Stimulated activated CD8-positive, alpha-beta memory T cell treated with anti-CD3 and anti-CD28 coated beads, Interleukin-4, amount 100 ng/mL, for 1 hour (primary cell): ENCODE measurements at places on chromosomes 16 and 17.

GRCh38 chr16:67236563-67237395, 9.8 kb downstream of the TMEM208 start:
- peak; percentile 30 for DNase-seq

GRCh38 chr16:50509521-50510341, 38.5 kb upstream of the NKD1 start:
- DNase-seq, result peak; percentile 3

- DNase-seq, result no peak
Measured at GRCh38 chr16:79165079-79165478, 435.5 kb downstream of the MAF start.

GRCh38 chr16:10652730-10653590, 41.8 kb downstream of the TEKT5 start:
- DNase-seq, result no peak

DNA sequence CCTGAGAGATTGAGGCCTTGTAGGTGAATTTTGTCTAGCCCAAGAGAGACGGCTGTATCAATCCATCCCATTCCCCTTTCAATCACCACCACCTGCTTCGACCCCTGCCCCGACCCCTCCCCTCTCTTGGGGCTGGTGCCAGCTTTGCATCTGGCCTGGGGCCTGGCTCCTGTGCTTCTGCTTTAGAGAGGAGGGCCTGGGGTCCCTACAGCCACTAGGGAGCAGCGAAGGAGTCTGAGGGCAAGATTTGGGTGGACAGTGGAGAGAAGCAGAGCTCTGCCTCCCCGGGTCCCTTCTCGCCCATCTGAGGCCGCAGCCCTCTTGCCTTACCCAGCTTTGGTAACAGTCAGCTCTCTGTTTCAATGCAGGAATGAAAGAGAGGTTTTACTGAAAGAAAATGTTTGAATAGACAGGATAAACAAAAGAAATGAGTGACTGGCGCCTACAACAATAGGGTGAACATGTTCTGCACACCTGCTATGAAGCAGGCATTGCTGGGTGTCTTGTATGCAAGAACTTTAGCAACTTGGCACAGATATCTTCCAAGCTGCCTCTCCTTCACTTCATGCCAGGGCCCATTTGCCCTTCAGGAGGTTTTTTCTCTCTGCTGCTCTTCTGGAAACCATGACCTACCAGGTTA, 57.4 kb downstream of the SLC47A1 start:
- DNase-seq, result no peak

- no peak for DNase-seq
Measured at GRCh38 chr17:42009170-42009569, 8.1 kb downstream of the DNAJC7 start.

DNA sequence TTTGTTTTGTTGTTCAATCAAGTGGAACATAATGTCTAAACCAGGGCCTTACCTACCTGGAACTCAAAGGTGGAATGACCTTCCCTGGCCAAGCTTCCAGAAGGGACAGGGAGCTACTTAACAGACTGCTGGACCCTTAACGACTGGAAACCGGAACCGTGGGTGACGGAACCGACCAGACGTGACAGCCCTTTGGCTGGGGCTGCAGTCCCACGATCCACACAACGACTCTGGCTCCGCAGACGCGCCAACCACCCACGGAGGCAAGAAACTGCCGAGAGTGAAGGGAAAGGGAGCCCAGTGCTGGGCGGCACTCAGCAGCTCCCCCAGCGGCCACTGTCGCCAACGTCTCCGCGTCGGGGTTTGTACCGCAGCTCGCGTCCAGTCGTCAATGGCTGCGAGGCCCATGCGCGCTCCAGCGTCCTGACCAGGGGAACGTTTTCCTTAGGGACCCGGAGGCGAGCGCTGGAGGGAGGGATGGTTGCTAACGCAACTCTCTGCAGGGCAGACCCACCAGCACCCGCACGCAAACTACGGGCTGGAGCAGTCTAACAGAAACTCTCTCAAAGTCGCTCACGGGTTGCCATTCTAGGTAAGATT, 5.5 kb upstream of the KIF22 start:
- DNase-seq, result no peak

GRCh38 chr17:15744074-15744676, 12.1 kb downstream of the TBC1D26 start:
- no peak for DNase-seq

DNA sequence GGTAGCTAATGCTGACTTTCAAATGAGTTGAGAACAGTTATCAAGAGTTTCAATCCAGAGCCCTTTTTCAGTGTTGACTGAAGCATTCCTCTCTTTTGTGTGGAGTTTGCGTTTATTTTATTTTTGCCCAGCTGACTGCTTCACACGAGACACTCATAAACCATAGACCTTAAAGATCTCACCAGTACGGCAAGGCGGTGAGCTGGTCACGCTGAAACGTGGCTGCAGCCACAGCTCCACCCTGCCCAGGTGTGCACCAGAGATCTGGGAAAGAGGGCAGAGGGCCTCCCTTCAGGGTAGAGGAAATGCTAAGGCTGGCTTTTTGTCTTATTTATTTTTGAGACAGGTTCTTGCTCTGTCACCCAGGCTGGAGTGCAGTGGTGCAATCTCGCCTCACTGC, 112.2 kb downstream of the AATF start:
- DNase-seq, result no peak

DNA sequence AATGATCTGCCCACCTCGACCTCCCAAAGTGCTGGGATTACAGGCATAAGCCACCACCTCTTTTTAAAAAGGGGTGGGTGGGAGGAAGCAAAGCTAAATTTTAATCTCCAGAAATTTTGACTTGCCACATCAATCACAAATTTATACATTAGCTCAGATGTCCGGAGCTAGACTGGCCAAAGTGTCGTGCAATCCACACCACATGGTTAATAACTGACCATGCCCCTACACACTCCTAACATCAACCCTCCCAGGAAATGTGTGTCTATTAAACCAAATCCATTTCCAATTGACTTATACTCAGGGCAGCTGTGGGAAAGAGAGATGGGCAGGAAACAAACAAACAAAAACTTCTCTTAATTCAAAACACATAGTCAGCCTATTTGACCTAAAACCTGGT, 29.9 kb downstream of the SMURF2 start:
- no peak for DNase-seq

DNA sequence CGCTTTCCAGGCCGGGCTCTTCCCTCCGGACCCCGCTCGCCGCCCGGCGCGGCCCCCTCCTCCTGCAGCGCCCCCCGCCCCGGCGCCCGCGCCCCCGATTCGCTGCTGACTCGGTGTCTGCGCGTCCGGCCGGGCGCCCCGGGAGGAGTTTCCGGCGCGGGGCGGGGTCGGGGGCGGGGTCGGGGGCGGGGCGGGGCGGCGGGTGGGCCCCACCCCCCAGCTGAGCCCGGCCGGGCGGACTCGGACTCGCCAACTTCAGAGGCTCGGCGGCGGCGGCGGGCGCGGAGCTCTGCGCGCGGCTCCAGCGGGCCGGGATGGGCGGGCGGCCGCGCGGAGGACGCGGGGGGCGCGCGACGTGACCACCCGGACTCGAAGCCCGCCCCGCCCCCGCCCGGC, at the start of gene METRNL:
TSS of gene METRNL (plus strand) at position 258 of the 396 bp plus-strand sequence. CDS start 207 bp downstream, outside the sequence.
- DNase-seq, result no peak

DNA sequence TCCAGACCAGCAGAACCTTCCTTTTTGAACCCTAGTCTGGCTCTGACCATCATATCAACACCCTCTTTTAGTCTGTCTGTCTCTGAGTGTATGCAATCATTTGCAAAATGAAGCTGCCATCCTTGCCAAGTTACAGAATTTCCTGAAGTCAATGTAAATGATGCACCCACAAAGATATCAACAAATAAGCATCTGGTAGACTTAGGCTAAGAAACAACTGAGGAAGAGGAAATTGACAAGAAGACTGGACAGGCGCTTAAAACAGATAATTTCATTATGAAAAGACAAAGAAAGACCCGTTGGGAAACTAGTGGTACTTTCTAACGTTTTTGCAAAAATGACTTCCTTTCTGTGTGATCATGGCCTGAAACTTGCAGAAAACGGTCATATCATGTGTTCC, 24.7 kb upstream of the CIITA start:
- DNase-seq, result no peak

- no peak for DNase-seq
Measured at GRCh38 chr16:26316683-26317464, 625.1 kb downstream of the HS3ST4 start.

GRCh38 chr17:73491648-73492047, 152.6 kb downstream of the SDK2 start:
- no peak for DNase-seq

DNA sequence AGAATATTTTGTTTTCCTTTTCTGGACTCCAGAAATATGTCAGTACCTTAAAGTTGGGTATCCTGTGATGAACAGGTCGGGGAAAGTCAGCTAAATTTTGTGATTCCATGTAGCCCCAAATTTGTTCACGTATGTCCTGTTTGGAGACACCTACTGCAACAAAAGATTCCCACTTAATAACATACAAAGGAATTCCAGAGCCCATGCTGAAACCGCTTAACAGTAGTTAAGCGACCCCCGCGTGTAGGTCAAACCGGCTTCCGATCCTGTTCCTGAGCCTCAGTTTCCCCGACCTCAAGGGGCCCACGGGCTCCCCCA, 477 bp downstream of the MTHFSD start:
- DNase-seq, result no peak

DNA sequence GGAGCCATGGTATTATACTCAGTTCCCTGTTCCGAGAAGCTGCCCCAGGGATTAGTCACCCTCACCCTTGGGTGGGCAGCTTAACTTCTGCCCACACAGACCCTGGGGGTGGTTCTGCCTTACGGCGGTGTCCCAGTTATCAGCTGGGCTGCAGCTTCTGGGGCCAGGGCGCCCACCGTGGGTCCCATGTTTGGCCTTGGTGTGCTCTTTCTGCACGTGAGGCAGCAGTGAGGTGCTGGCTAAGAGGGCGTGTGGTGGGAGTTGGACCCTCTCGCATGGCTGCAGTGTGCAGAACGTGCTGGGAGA, 46.7 kb downstream of the RAB11FIP3 start:
- no peak for DNase-seq

GRCh38 chr17:5629128-5629527, 44.8 kb upstream of the NLRP1 start:
- DNase-seq, result no peak

DNA sequence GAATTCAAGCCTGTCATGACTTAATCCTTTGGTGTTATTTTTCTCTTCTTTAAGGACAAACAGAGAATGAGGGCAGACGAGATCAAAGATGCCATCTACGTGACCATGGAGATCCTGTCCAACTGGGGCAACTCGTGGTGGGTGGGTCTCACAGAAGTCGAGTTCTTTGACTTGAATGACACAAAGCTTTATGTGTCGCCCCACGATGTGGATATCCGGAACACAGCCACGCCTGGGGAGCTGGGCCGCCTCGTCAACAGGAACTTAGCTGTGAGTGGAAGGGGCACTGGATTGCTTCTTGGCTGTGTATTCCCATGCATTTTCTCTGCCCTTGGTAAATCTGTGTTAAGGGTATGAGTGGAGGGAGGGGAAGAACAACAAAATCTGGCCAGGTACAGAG, 158.7 kb downstream of the KATNIP start:
- no peak for DNase-seq

GRCh38 chr16:9415545-9415944, 324.1 kb downstream of the HAPSTR1 start:
- DNase-seq, result no peak

GRCh38 chr16:85859818-85860125, 39.2 kb upstream of the IRF8 start:
- DNase-seq, result no peak
